NCI-H1694 (cell line): ENCODE measurements at places on chromosomes 7 and 10.

DNA sequence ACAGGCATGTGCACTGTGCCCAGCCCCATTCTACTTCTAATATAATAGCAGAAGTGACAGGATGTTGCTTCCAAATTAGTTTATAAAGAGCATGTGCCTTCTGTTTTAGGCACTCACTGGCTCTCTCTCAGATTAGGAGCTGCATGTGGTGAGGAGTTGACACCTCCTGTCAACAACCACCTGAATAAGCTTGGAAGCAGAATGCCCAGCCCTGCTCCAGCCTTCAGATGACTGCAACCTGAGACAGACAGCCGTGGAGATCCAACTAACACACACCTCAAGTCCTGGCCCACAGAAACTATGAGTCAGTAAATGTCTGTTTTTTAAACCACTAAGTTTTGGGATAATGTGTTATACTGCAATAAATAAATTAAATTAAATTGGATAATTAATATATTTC, 54.5 kb downstream of the PARD3 start:
- DNase-seq = no peak

DNA sequence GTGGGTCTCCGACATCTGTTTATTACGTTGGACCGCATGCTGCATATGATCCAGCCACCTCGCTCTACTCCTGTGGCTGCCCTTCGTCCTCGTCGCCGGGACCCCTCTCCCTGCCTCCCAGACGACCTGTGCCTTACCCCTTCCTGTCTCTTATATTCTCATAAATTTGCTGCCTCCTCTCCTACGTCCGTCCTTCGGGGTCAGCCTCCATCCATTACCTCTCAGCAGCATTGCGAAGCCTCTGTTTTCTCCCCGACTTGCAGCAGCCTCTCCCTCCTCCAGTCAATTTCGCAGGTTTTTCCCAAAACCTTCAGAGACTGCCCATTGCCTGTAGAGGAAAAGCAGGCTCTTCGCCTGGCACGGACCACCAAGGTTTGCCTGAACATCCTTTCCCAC, 39.4 kb upstream of the LEP start:
- no peak for DNase-seq

GRCh38 chr10:98047009-98047741, 16.8 kb upstream of the CRTAC1 start:
- DNase-seq = no peak

GRCh38 chr7:73903321-73904218, 42.6 kb downstream of the TMEM270 start:
- DNase-seq = no peak

DNA sequence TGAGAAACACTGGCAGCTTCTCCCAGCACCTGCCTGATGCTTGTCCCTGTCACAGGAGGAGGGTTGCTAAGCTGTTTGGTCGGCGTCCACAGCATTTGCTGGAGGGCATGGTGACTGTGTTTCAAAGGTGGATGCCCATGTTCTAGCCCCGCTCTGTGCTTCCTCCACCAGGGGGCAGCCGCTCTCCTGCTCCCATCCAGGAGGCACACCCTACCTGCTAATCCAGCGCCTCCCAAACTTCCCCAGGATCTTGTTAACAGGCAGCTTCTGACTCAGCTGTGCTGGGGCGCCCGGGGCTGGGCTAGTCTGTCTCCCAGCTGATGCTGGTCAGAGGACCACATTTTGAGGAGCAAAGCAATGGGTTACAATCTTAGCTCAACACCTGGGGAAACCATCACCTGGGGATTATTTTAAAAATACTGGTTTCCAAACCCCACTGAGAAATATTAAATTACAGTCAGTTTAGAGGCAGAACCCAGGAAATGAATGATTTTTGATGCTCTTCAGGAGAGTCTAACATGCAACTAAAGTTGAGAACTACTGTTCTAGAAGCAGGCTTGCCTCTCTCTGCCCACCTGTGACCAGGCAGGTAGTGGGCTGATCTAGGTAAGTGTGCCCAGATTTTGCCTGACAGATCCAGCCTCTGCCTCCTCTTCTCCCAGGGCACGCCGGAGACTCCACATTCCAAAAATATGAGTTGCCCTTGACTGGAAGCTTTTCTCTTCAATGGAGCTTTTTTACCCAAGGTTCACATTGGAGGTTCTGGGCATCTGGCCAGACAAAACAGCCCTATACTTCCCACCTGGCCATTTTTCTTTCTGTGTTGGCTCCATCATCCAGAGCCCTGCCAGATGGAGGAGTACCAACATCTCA, 92.7 kb upstream of the GPR26 start:
- DNase-seq = no peak

- DNase-seq = no peak
Observed at GRCh38 chr10:84540022-84540616, 211.7 kb downstream of the CCSER2 start.

DNA sequence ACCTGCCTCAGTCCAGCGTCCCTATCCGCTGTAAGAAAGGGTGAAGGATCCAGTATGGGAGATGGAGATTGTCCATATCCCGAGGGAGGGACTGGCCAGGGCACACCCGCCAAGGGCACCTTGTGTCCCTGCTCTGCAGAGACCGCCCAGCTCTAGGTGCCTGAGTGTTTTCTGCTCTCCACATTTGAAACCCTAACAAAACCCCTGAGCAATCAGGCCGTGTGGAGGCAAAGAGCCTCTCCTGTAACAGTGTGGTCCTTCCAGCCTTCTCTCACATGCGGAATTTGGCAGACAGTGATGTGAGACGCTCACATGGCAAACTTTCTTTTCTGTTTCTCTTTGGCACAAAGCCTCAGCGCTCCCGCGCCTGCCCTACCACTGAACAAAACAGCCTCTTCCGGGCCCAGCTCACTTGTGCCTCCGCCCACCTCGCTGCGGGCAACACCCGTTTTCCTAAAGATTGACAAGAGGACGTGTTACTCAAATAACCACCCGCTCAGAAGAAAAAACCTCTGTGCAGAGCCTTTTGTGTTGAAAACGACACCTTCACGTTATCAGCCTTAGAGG, 514.8 kb downstream of the DNAJB6 start:
- DNase-seq = no peak

DNA sequence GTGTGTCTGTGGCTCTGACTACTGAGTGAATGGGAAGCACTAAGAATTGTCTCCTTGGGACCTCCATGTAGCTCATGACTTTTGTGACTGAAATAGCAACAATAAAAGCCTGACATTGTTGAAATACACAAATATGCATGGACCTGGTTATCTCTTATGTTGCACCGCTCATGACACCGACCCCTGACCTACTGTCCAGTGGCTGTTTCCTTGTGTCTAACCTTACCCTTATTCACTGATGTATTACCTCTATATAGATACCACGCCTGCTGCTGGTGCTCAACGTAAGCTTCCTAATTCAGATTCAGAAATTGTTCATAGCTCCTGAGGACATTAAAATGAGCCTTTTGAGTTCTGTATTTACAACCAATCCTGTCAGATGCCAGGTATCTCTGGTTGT, 243.4 kb upstream of the SEMA3C start:
- DNase-seq = no peak

DNA sequence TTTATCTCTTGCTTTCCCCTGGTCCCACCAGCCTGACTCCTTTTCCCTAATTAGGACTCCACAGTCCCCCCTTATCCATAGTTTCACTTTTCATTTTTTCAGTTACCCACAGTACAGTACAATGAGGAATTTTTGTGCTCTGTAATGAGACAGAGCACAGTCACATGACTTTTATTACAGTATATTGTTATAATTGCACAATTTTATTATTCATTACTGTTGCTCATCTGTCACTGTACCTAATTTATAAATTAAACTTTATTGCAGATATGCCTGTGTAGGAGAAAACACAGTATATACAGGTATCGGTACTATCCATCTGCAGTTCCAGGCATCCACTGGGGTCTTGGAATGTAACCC, 125.4 kb downstream of the KCNMA1 start:
- DNase-seq = no peak

DNA sequence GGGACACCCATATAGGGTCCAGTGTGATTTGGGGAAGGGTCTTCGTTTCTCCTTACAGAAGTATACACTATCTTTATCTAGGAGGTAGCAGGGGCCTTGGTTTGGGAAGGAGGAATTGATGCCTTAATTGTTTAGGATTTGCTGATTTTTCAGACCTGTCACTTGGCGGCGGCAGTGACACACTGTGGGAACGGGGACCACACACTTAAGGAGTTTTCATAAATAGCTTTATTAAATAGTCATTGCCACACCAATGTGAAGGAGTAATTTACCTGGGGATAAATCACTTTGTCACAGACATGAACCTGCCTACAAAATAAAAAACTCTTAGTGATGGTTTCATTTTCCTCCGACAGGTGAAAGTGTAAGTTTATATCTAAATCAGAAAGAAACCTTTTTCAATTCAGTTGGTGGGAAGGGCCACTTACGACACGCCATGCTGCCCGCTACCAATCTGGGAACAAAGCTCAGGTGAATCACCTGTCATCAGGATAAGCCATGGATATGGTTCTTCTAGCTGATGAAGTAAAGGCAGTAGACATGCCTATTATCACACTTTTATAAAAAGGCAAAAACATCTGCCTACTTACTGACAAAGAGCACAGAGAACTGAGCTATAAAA, 12.3 kb upstream of the ENO4 start:
- no peak for DNase-seq

GRCh38 chr10:49113741-49114141, 1.6 kb downstream of the VSTM4 start:
- DNase-seq = no peak

GRCh38 chr7:30166841-30167235, 32.1 kb downstream of the MTURN start:
- no peak for DNase-seq

DNA sequence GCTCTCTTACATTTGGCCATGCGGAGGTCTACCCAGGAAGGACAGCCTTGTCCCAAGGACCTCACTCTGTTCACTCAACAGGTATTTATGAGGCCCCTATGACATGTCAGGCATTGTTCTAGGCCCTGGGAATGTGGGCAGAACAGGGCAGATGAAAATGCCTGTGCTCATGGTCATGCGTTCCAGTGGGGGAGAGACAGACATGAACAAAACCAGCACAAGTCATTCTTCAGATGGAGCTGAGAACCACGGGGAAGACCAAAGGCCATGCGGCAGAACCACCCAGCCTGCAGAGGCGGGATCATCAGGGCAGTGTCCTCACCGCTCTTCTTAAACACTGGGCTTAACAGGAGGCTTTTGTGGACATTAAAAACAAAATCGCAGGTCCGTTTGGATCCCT, 636.1 kb downstream of the SDK1 start:
- no peak for DNase-seq

DNA sequence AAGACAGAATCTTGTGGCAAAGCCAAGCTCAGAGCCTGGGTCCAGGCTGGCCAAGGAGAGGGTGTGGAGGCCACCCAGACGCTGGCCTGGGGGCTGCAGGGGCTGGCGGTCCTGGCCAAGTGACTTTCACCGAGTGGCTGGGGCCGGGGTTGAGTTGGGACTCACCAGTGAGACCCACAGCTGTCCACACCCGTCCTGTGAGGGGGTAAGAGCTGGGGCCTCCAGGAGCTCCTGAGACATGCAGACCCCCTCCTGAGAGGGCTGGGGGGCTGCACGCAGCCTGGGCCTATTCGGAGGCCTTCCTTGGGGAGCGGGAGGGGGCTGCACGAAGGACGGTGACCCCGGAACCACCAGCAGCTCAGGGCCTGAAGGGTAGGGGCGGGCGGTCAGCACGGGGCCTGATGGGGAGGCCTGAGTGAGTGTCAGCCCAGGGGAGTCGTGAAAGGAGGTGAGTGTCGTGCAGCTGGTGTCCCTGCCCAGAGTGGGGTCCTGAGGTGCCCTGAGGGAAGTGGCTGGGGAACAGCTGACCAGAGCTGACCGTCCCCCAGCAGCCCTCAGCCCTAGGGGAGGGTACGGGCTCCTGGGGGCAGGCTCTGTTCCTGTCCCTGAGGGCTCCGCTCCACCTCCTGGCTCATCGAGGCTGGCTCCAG, 100.9 kb downstream of the FOXL3 start:
- no peak for DNase-seq

DNA sequence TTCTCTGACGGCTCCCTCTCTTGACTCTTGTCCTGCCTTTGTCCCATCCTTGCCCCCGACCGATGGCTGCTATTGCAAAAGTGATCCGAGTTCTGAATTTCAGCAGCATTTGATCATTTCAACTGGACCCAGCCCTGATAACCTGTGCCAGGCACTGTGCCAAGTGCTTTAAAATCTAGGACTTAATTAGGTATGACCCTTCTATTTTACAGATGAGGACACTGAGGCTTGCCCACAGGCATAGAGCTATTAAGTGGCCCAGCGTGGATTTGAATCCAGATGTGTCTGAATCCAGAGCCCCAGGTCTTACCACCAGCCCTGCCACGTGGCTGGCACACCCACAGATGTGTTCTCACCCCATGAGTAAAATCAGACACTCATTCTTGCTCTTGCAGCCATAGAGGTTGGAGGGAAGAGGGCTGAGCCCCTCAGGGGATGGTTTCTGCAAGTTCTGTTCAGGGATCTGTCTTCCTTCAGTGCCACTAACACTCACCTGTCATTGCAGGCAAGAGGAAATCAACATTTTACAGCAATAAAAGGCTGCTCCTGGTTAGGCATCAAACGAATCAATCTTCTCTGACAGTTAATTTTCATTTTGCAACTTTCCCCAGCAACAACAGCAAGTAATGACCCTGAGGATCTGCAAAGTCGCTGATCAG, 101.2 kb downstream of the GRID1 start:
- DNase-seq = no peak

DNA sequence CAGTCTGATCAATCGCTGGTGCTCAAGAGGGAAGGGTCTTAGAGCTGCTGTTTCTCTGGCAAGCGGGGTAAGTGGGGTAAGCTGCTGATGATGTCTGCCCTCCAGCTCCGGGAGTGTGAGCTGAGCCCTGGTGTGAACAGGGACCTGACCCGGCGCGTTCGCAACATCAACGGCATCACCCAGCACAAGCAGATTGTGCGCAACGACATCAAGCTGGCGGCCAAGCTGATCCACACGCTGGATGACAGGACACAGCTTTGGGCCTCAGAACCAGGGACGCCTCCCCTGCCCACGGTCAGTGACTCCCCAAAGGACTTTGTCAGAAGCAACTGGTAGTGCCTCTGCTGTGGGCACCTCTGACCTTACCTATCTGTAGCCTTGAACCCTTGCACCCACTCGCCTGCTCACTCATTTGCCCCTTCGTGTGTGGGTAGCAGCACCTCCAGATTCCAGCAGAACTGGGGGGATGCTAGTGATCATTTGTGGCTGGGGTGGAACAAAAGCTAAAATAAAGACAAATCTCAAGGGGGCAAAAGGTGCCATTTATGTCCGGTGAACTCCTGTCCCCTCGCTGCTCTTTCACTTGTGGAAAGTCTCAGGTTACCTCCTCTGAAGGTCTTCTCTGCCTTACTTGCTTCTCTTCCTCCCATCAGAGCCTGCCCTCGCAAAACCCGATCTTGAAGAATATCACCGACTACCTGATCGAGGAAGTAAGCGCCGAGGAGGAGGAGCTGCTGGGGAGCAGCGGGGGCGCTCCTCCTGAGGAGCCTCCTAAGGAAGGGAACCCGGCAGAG, 3.2 kb downstream of the UFSP1 start:
- no peak for DNase-seq

GRCh38 chr7:151306374-151306773, 35.2 kb upstream of the NUB1 start:
- no peak for DNase-seq

GRCh38 chr10:17228091-17229015, at the start of gene VIM:
Gene VIM, plus strand, starts transcription at chr10:17228241. Its CDS starts 1,182 bp downstream, at chr10:17229423.
- no peak for DNase-seq

GRCh38 chr7:55440040-55440690, 75.0 kb downstream of the LANCL2 start:
- no peak for DNase-seq

- no peak for DNase-seq
Observed at GRCh38 chr10:13741438-13741837, 154.7 kb downstream of the PRPF18 start.

- no peak for DNase-seq
Observed at GRCh38 chr7:127391591-127392181, 822 bp downstream of the ZNF800 start.

GRCh38 chr7:116101704-116102103, 71.1 kb upstream of the TFEC start:
- no peak for DNase-seq
